GDM1 (cell line): ENCODE measurements at places on chromosomes 16 and 17.
A peak's percentile ranks its signal among the peaks of the same experiment; 100 is the strongest.

GRCh38 chr17:81553018-81553615 lies 964 bp upstream of the FAAP100 start:
- peak; percentile 61 for DNase-seq

DNA sequence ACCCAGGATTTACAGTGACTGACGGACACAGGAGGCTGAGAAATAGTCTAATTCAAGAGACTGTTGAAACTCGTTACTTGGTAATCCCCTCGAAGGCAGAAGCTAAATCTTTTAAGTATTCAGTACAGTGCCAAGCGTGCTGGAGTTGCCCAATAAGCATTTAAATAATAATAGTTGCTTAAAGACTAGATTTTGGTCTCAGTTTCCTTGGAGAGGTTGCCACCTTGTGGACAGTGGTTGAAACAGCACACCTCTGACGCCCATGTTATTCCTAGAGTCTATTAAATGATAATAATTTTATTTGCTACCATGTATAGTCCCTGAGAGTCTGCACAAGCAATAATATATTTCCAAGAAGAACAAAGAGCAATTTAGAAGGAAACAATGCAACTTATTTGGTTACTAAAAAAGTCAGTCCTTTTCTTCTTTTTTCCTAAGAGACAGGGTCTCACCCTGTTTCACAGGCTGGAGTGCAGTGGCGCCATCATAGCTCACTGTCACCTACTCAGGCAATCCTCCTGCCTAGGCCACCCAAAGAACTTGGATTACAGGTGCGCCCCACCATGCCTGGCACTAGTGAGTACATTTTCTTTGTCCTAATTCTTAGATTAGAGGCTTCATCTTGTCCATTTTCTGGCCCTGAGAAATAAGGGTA lies 138.0 kb upstream of the NUDT7 start:
- DNase-seq, result no peak

DNA sequence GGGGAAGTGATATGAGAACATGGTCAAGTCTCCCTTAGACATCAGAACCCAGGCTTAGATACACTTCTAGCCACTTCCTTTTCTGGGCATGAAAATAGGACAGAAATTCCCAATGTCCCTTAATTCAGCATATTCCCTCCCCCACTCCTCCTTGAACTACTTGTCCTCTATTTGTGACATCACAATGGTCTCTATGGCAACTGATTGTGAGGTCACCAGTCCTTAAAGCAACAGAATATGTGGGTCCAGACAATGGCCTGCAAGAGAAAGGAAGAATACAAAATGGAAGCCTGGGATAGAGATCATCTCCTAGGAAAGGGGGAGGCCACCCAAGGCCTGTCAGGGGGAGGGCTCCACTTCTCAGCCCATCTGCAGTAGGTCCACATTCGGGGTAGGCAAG lies 6.7 kb upstream of the SEZ6 start:
- no peak for DNase-seq

GRCh38 chr17:39836117-39836516 lies 28.0 kb downstream of the IKZF3 start:
- no peak for DNase-seq

DNA sequence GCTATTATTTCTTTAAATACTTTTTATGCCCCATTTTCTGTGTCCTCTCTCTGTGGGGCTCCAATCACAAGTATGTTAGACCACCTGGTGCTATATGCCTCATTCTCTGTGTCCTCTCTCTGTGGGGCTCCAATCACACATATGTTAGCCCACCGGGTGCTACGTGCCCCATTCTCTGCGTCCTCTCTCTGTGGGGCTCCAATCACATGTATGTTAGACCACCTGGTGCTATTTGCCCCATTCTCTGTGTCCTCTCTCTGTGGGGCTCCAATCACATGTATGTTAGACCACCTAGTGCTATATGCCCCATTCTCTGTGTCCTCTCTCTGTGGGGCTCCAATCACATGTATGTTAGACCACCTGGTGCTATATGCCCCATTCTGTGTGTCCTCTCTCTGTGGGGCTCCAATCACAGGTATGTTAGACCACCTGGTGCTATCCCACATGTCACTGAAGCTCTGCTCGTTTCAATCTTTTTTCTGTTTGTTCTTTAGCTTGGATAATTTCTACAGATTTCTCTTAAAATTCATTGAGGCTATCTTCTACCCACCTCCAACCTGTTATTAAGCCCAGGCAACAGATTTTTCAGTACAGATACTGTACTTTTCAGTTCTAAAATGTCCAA lies 28.2 kb downstream of the LMF1 start:
- DNase-seq, result no peak

DNA sequence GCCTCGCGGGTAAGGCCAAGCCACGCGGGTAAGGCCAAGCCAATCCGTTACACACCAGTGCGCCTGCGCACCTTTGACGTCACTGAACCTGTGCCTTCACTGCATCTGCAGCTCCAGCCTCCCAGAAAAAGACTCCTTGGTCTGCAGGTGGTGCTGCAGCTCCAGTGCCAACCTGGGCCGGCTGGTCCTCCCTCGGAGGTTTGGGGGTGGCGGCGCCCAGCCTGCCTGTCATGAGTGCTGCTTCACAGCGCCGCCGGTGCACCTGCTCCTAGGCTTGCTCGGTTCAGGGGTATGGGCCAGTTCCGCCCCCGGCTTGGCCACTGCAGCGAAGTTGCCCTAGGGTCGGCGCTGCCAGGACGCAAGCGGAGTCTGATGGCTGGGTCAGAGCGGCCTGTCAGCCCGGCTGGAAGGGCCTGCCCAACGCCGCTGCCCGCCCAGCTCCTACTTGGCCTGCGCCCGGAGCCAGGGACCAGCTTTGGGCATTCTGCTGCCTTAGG lies 146.6 kb downstream of the USP22 start:
- DNase-seq, result no peak

DNA sequence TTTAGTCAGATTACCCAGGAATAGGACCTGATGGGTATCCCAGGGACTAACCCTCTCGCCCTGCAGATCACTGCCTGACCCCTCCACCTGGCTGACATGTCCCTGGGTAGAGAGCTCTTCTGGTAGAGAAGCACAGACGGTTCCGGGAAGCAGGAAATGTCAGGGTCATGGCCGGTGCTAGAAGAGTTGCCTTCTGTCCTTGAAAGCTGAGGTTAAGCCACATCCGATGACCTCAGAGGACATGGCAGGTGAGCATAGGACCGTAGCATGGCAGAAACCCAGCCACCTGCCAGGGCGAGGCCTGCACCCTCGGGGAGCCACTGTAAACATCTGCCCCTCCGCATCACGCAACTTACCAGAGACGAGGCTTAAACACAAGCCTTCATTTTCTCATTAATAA lies 483.7 kb downstream of the SOX9 start:
- no peak for DNase-seq

DNA sequence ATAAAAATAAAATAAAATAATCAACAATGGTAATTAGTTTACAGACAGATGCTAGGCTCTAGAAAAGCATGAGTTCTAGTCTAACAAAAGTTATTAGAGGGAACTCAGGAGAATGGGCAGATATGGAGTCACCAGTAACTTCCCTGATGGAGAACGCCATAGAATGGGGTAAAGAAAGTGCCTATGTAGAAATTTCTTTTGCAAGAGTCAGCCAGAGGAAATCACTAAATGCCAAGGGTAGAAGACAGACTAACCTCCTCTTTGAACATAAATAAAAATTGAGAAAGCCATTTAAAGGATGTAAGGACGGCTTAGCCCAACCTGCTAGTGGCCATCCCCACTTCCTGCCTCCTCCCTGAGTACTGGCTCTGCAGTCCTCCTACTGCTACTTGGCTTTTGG lies 141.6 kb downstream of the VPS53 start:
- no peak for DNase-seq

- no peak for DNase-seq
Measured at GRCh38 chr17:13525876-13526275, 75.9 kb downstream of the HS3ST3A1 start.

- no peak for DNase-seq
Measured at GRCh38 chr16:14088155-14088753, 17.1 kb downstream of the MRTFB start.
